ENCODE measurements at places on chromosomes 5 and 9. TPM values are rescaled to one million over a fixed set of nuclear protein-coding genes. Genes with fewer than 3 reads are reported as not detected.

The CDX1 gene
- total RNA-seq = not detected

The GABRG2 gene
- total RNA-seq = 0.75 TPM

The SPEF2 gene
- total RNA-seq = 6.3 TPM

The OR1Q1 gene
- not detected for total RNA-seq

The FOXD1 gene
- 0.07 TPM for total RNA-seq

The TRMO gene
- total RNA-seq = 27.6 TPM

The PCDHGB2 gene
- total RNA-seq = 1.0 TPM

The PTGS1 gene
- 0.43 TPM for total RNA-seq

The WDR36 gene
- total RNA-seq = 42.1 TPM

The GDA gene
- not detected for total RNA-seq

The TPD52L3 gene
- not detected for total RNA-seq

The C1QTNF2 gene
- not detected for total RNA-seq

The GFI1B gene
- not detected for total RNA-seq

The WDR5 gene
- total RNA-seq = 46.0 TPM

The TAF1L gene
- 0.05 TPM for total RNA-seq

The LCN10 gene
- 0.34 TPM for total RNA-seq

The LTC4S gene
- 3.1 TPM for total RNA-seq

The PCDHGA12 gene
- total RNA-seq = 0.18 TPM

The NMUR2 gene
- not detected for total RNA-seq

The KCNIP1 gene
- total RNA-seq = not detected

The SLC45A2 gene
- 0.14 TPM for total RNA-seq

The PLAC8L1 gene
- not detected for total RNA-seq

The OR5C1 gene
- not detected for total RNA-seq

The GPR21 gene
- total RNA-seq = 0.91 TPM

The C9orf152 gene
- 0.07 TPM for total RNA-seq

The IL7R gene
- total RNA-seq = 132 TPM

The TPM2 gene
- total RNA-seq = 6.0 TPM

The SETX gene
- 63.9 TPM for total RNA-seq

The N4BP3 gene
- 2.7 TPM for total RNA-seq

The IL13 gene
- total RNA-seq = 32.6 TPM

The LECT2 gene
- total RNA-seq = not detected

The PCDH12 gene
- total RNA-seq = 1.9 TPM

The SOHLH1 gene
- not detected for total RNA-seq

The ORM2 gene
- not detected for total RNA-seq

The TAF11L10 gene
- not detected for total RNA-seq

The SPATA31A3 gene
- total RNA-seq = not detected

The MARCOL gene
- total RNA-seq = not detected

The ZSWIM6 gene
- total RNA-seq = 5.3 TPM

The ARHGEF39 gene
- total RNA-seq = 15.4 TPM

The ACOT12 gene
- not detected for total RNA-seq

The KIF20A gene
- 40.2 TPM for total RNA-seq

The SHISAL2B gene
- not detected for total RNA-seq

The CCDC171 gene
- 0.98 TPM for total RNA-seq

The PDLIM4 gene
- total RNA-seq = 0.45 TPM

The F2RL2 gene
- total RNA-seq = not detected

The EIF4EBP3 gene
- total RNA-seq = 6.7 TPM

The IFNB1 gene
- total RNA-seq = not detected

The TRIM14 gene
- 88.5 TPM for total RNA-seq

The PCDHGA6 gene
- 0.57 TPM for total RNA-seq

The PALM2AKAP2 gene
- total RNA-seq = not detected

The ADAMTS6 gene
- total RNA-seq = 2.0 TPM

The SLC34A3 gene
- total RNA-seq = not detected

The NXNL2 gene
- not detected for total RNA-seq

The PPP2R2B gene
- total RNA-seq = 0.52 TPM

The PSD2 gene
- not detected for total RNA-seq

The C5orf52 gene
- not detected for total RNA-seq

The ALDH1A1 gene
- not detected for total RNA-seq

Data from T-helper 2 cell treated with Interferon-gamma antibody and Interleukin-4, amounts not matched to agents 100 ng/mL and 5 ng/mL, for 36 hours (primary cell).